Epithelial cell of proximal tubule (primary cell): ENCODE measurements at places on chromosomes 4 and X.

DNA sequence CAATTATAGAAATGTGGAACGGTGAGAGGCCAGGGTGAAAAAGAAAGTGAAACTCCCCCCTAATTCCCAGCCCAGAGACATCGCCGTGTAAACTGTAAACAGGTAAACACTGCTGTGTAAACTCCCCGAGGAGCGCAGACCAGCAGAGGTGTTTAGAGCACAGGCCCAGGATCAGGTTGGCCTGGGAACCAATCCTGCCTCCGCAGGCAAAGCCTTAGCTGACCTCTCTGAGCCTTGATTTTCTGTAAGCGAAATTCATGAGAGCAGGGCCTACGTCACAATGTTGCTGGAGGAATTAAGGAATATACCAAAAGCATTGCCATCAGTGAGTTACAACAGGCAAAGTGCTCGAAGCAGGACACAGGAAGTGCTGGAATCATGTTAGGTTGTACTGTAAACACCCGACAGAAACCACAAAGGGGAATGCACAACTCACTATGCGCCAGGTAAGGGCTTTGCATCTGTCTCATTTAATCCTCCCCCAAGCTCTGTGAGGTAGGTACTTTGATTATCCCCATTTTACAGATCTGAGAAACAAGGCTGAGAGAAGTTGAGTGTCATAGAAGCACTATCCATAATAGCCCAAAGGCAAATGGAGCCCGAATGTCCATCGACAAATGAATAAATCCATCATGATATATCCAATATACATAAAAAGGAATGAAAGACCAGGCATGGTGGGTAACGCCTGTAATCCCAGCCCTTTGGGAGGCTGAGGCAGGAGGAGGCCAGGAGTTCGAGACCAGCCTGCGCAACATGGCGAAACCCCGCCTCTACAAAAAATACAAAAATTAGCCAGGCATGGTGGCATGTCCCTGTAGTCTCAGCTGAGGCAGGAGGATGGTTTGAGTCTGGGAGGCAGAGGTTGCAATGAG is 30.7 kb upstream of the KIAA0232 start:
- no peak for DNase-seq

- DNase-seq, result no peak
Observed at GRCh38 chrX:30626402-30626801, 26.8 kb upstream of the GK start.

GRCh38 chr4:92182006-92182735 is 121.6 kb upstream of the GRID2 start:
- DNase-seq, result no peak

DNA sequence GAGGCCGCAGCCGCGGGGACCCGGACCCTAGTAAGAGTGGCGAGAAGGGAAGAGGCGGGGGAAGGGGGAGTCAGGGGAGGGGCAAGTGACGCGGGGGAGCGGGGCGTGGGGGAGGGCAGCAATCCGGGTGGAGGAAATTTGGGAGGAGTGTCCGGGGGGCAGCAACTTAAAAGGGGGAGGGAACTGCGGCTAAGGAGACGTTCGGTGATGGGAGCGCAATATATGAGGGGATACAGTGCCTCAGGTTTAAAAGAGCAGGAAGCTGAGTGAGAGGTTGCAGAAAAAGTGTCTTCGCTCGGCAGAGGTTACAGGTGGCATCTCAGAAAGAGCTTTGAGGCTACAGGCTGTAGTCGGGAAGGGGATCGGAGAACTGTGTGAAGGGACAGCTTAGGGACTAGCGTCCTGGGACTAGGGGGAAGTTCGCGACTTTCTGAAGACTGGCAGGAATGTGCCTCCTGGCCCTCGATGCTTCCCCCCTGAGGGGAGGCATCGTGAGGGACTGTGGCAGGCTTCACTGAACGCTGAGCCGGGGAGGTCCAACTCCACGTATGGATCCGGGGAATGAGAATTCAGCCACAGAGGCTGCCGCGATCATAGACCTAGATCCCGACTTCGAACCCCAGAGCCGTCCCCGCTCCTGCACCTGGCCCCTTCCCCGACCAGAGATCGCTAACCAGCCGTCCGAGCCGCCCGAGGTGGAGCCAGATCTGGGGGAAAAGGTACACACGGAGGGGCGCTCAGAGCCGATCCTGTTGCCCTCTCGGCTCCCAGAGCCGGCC is 519 bp downstream of the FOXO4 start:
- no peak for DNase-seq

DNA sequence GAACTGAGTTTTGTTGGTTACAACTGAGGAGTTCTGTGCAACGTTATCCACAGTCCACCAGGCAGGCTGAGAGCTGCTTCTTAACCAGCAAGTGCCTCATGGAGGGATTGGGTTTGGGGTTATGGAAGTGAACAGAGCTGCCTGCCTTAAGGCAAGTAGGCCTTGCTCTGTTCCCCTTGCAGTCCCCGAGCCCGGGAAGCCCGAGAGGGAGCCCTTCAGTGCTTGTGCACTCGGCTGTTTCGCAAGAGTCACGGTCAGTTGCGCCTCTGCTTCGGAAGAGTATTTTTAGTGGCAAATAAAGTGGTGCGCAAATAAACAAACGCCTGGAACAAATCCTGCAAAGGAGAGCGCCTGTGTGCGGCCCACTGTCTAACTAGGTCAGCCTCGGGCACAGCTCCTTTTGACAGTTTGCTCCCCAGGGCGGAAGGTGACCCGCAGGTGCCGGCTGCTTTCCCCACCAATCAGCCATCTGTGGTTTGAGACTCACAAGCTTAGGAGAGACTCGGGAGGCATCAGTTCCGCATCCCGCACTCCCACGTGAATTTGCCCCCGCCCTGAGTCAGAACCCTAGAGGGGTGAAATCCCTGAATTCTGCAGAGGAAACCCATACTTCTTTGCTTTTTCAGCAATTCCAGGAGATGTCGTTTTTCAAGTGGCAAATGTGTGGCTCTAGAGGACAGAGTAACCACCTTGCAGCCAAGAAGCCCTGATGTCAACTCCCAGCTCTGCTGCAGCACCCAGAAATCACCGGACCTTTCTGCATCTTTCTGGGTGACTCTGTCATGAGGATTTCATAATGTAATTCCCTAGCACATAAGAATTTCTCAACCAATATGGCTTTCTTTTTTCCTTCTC is 56.8 kb downstream of the LGI2 start:
- peak; percentile 91 for DNase-seq

GRCh38 chr4:11701966-11702725 is 273.5 kb upstream of the HS3ST1 start:
- DNase-seq, result no peak

DNA sequence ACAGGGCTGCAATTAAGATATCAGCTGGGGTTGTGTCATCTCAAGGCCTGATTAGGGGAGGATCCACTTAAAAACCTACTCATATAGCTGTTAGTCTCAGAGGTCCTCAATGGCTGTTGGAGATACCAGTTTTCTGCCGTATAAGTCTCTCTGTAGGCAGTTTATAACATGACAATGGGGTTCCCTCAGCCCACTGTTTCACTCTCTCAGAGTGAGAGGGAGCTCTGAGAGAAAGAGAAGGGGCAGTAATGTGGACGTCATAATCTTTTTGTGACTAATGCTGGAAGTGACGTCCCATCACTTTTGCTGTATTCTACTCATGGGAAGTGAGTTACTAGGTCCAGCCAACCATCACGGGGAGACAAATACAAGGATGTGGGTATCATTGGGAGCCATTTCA is 70.3 kb downstream of the STIM2 start:
- no peak for DNase-seq

DNA sequence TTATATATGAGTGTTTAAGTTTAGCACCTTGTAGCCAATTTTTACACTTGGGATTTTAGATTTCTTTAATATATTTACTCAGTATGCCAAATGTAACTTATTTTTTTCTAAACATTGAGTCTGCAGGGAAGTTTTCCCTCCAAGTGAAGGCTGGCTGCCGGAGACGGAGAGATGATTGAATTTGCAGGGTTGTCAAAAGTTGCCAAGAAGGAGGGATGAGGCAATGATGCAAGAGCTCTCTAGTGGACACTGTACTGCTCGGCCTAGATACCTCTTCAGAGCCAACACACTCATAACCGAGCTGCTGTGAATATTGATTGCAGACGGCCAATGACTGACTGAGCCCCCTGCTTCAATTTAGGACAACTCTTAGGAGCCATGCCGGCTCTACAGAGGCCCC is 318.6 kb upstream of the CASK start:
- DNase-seq, result no peak

DNA sequence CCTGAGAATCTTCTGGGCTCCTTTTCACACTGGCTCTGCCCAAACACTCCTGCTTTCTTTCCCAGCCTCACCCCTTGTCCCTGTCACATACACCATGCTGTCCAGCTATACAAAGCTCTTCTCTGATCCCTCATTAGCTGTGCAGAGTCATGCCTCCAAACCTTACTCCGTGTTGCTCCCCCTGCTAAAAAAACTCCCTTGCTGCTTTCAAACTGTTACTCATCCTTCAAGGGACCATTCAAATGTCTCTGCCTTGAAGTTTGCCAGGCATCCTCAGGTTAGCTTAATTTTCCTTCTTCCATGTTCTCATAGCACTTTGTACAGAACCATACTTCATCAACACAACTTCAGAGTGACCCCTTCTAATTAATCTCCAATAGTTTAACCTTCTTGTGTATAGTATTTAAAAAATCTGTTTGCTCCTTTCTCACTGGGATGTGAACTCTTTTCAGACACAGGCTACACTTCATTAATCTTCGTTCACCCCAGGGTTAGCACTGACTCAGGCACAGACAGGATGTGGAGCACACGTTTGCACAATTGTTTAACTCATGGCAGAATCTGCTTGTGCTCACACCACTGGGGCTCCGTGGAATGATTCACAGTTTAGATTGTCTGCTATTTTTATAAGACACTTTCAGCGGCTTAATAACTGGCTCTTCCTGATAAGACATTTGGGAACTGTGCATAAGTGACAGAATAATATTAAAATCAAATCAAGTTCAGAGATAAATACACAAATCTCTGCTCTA is 21.4 kb upstream of the SEL1L3 start:
- peak; percentile 68 for DNase-seq

DNA sequence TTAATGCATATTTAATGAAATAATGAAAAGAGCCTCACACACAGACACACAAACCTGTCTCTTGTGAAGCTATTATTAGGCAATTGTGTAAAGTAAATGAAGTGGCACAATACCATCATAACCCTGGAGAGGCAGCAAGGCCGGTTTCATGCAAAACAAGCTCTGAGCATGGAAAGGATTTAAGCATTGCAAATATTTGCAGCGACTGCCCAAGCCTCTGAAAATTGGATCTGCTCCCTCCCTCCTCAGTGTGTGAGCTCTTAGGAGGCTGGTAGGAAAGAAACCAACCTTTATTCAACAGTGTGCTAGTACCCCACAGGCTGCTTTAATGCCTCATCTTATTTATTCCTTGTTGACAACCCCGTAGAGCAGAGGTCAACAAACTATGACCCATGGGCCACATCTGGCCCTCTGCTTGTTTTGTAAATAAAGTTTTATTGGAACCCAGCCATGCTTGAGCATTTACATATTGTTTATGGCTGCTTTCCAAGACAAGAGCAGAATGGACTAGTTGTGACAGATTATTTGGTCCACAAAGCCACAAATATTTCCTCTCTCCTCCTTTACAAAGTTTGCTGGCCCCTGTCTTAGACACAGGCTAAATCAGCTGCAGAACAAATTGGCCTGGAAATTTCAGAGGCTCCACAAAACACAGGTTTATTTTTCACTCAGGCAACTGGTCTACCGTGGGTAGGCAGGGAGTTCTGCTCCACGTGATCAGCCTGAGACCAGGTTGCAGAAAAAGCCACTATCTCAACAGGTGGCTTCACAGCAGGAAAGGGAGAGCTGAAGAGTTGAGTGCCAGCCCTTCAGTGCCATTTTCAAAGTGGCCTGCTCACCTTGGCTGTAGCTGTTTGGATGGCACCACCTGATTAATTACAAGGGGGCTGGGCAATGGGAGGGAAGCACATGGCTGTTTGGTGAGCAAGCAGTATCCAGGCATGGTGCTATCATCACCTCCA is 16.8 kb downstream of the RS1 start:
- no peak for DNase-seq

DNA sequence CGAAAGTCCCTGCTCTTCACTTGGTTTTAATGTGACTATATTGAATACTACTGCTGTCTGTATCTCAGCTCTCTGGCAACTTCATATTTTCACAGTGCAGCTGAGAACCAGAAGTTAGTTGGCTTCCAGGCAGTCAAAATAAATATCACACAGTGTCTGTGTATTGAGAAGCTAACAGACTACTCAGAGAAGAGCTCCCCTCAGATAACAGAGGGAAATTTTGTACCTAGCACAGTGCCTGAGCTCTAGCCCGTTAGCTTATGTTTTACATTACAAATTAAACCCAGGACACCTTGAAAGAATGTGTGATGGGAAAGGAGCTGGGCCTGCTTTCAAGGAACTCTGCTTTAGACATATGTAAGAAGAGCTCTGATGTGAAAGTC is 22.7 kb downstream of the JADE1 start:
- DNase-seq, result no peak

- DNase-seq, result no peak
Observed at GRCh38 chr4:156837625-156838345, 133.8 kb downstream of the PDGFC start.

DNA sequence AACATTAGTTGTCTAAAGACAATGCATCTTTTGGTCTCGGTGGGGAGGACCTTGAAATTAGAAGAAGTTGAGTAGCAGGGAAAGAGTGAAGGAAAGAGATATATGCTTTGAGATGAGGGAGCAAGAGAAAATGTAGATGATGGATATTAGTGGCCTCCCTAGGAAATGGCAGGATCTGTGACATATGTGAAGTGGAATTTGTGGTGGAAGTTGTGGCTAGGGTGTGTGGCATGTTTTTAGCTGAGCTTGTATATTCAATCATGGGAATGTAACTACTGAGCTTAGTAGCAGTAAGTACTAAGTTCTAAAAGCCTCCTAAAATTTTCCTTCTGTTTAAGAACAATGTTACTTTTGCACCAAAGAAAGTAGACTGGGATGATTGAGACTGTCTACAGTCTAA is 382.8 kb upstream of the CTSO start:
- DNase-seq, result no peak

DNA sequence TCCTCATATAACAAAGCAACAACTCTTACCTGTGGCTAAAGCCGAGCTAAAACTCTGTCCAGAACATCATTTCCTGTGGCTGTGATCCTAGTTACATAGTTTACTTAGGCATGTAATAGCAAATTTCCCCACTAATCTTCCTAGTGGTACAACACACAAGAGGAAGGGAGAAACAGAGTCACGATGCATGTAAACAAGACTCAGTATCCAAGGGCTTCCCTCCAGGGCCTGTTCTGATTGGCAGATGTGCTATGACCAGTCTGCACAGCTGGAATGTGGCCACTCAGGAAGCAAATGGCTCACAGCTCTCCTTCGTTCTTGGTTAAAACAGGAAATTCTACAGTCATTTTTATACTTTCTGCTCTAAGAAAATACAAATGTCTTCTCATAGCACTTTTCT is 49.2 kb upstream of the PRSS48 start:
- DNase-seq, result peak; percentile 66

GRCh38 chr4:188722911-188723310 is 583.7 kb downstream of the TRIML1 start:
- DNase-seq, result no peak

DNA sequence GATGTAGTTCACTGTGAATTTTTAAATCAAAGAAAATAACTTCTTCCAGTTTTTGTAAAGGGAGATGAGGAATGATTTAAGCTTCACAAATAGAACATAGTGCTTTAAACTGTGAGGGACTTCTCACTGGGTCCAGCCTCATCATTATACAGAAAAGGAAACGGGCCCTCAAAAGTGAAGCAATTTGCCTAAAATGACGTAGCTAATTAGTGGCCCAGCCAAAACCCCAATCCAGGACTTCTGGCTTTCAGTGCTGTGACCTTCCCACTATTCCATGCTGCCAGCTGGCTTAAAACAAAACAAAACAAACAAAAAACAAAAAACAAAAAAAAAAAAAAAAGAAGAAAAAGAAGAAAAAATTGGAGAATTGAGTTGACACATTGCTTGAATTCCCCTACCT is 45.0 kb upstream of the STOX2 start:
- DNase-seq, result no peak
